ENCODE measurements at places on chromosomes 3 and 15.

DNA sequence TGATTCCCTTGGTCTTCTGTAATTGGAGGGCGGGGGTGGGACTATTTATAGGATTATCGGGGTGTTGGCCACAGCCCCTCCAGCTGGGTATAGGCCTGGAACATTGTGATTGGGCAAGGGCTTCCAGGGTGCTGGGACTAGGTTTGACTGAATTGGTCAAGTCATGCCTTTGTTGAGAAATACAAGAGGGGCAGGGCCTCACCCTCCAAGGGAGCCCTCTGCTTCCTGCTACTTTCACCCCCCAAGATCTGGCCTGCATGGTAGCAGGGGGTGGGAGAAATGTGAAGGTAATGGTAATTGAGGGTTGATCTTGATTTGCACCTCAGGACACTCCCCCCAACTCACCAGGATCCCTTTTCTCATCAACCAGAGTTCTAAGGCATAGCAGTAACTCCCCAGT, 25.2 kb downstream of the TRIM71 start:
- DNase-seq, result no peak

- no peak for DNase-seq
These were observed 21.9 kb downstream of the BHLHE40 start for GRCh38 chr3:5001135-5001534.

GRCh38 chr15:75455424-75455981, 4.0 kb upstream of the SIN3A start:
- DNase-seq, result peak; percentile 76

DNA sequence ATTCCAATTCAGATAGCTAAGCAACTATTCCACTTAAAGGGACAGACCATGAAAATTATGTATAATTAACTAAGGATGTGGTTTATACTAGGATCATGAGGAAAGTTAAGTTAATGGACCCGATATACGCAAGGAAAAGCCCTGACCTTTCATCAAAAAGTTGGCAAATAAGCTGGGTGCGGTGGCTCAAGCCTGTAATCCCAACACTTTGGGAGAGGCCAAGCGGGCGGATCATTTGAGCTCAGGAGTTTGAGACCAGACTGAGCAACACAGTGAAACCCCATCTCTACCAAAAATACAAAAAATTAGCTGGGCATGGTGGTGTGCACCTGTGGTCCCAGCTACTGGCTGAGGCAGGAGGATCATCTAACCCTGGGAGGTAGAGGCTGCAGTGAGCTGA, 39.6 kb downstream of the SCAP start:
- no peak for DNase-seq

DNA sequence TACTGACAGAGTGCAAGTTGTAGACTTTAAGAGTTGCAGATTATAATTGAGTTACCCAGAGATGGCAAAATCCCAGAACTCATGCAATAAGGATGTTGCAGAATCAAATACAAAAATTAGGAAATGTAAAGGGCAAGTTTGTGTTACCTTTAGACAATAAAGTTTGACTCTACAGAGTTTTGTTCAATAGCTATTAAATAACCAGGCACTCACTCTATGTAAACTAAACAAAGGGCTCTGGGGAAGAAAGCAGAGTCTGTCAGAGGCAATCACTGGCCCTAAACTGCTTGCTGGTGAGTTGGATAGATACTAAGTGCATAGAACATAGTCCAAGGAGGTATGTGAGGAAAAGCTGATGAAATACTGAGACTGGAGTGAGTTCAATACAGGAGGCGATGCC, 40.0 kb upstream of the PLCL2 start:
- no peak for DNase-seq

GRCh38 chr15:85333132-85333831, 47.1 kb upstream of the AKAP13 start:
- no peak for DNase-seq

DNA sequence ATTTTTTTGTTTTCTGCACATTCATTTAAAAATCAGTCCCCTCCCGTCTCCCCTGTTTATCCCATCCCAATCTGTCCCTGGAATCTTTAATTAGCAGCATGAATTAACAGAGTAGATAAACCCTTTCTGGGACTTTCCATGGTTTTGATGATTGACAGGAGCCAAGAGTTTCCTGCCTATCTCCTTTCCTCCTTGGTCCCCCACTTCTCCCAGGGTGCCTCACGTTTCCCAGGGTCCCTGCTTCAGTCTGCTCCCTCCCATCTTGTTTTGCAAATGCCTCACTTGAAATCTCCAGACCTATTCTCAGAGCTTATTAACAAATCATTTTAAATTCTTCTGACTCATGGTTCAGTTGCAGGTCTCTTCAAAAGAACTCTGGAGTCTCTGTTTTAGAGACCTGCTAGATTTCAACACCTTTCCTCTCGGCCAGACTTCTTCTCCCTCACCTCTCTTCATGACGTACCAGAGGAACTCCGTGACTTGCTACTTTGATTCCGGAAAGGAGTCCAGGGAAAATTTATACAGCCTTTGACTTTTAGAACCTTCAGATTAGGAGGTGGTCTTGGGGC, 238.5 kb downstream of the ITPR1 start:
- DNase-seq, result no peak

DNA sequence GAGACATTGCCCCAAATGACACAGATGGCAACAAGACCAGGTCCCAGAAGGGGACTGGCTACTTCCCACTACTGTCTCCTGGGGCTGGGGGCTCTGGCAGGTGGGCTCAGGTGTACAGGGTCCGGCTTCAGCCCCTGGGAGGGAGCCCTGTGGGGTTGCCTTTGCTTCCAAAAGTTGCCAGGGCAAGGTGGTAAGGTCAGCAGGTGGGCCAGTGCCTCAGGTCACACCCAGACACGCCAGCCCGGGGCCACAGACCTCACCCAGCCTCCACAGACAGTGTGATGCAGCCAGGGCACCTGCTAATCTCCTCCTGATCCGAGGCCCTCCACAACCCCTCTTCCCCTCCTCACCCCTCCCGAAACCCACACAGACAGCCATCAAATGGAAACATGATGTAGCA, 7.5 kb downstream of the OXTR start:
- DNase-seq, result no peak

- no peak for DNase-seq
These were observed 763.9 kb upstream of the GOLIM4 start for GRCh38 chr3:168859574-168859973.

DNA sequence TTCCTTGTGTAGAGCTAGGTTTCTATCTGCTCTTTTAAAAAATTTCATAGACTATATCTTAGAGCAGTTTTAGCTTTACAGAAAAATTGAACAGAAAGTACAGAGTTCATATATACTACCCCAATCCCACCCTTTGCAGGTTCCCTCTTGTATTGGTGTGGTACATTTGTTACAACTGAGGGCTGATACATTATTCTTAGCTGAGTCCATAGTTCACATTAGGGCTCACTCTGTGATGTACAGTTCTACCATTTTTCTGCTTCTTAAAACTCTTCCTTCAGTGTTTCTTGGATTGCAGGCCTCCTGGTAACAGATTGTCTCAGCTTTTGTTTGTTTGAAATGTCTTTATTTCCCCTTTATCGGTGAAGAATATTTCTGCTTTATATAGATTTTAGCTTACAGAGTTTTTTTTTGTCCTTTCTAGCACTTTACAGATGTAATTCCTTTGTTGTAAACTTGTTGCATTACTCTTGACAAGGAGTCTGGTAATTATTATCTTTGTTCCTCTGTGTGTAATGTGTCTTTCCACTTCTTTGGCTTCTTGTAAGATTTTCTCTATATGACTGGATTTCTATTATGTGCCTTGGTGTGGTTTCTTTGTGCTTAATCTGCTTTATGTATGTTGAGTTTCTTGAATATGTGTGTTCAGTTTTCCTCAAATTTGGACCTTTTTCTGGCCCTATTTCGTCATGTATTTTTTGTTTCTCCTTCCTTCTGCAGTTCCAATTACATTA, 25.3 kb downstream of the MEF2A start:
- no peak for DNase-seq

GRCh38 chr15:76929011-76929760, 2.4 kb upstream of the RCN2 start:
- no peak for DNase-seq

GRCh38 chr15:67072442-67072841, 7.0 kb downstream of the SMAD3 start:
- no peak for DNase-seq
